HFFc6 (cell line): ENCODE measurements at places on chromosomes 16 and 17.
A peak's percentile ranks its signal among the peaks of the same experiment; 100 is the strongest.

DNA sequence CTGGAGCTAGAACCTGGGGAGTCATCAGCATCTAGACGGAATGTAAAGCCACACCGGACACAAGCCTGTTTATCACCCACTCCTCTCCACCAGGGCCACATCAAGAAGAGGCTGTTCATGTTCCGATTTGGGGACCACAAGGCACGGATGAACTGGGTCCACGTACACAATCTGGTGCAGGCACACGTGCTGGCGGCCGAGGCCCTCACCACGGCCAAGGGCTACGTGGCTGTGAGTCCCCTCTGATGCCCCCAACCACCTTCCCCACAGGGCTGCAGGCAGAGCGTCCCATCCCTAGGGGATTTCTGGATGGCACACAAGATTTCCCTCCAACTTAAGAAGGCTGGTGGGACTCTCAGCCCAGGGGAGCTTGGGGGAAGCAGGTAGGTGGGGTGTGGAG, 19.1 kb downstream of the SDR42E2 start:
- DNase-seq = no peak

DNA sequence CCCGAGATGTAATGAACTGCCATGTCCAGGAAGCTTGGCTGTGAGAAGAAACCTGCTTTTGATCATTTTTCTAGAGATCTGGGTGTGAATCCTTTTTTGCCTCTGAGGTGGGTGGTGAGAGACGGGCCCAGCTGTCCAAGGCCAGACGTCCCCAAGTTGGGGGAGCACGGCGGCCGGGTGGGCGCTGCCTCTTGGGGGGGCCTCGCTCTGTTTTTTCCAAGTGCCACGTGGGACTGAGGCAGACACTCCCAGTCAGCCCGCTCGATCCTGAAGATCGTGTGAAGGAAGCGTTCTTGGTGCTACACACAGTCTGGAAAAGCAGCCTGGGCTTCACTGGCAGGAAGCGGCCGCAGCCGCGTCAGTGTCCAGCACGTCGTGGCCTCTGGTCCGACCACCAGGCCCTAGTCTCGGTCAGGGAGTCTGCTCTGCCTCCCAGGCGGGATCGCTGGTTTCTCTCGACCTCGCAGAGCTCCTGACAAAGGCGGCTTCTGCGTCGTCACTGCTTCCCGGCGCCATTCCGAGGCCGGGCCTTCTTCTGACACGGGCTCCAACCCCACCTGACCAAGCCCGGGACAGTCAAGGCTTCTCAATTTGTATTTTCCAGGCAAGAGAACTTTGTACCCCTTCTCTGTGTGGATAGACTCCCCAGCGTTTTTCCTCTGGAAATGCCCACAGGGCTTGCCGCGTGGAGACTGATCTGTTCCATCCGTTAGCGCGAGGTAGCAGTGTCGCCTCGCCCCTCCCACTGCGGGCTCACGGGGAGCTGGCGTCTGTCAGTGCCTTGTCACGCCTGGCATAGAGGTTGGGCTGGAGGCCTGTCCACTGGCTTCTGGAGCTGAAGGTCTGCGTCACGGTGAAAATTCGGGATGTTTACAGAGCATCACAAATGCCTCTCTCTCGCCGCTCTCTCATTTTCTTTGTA, 12.4 kb downstream of the PRSS27 start:
- no peak for DNase-seq

- DNase-seq = no peak
Observed at GRCh38 chr16:1281517-1281916, 25.6 kb downstream of the TPSD1 start.

GRCh38 chr17:45042346-45043120, 8.9 kb downstream of the DCAKD start:
- no peak for DNase-seq

- DNase-seq = no peak
Observed at GRCh38 chr17:36929851-36930582, 7.3 kb upstream of the LHX1 start.

- DNase-seq = no peak
Observed at GRCh38 chr16:625117-625976, 5.4 kb upstream of the WFIKKN1 start.

GRCh38 chr17:59762049-59762823, 54.8 kb downstream of the VMP1 start:
- peak; percentile 62 for DNase-seq

DNA sequence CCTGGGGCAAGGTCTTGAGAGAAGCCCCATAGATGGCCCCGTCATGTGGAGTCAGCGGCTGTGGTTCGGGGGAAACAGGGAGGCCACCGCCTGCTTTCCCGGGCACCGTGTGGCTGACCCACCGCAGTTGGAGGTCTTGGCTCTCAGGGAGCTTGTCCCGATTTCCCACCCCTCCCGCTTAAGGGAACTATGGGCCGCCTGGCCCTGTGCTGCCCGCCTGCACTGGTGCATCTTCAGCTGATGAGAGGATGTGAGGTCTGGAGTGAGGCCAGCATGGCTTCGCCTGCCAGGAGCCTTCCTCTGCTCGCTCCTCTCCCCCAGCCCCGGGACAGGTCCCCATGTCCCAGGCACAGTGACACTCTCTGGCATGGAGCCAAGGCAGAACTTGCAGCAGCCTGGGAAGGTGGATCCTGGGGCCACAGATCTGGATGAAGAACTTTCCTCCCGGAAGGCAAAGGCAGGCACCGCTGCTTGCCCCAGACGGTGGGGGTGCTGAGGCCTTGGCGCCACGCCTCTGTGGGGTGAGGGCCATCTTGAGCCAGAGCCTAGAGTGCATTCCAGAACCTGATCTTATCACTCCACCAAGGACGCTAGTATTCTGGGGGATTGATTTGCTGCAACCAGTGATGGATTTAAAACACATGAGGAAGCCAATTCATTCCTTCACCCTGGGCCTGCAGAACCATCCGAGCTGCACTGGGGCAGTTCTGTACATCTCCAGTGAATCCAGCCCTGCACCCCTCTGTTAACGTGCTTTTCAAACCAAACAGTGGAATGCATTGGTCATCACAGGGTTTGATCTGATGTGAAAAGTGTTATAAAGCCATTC, 178.6 kb upstream of the TNRC6C start:
- DNase-seq = peak; percentile 18

DNA sequence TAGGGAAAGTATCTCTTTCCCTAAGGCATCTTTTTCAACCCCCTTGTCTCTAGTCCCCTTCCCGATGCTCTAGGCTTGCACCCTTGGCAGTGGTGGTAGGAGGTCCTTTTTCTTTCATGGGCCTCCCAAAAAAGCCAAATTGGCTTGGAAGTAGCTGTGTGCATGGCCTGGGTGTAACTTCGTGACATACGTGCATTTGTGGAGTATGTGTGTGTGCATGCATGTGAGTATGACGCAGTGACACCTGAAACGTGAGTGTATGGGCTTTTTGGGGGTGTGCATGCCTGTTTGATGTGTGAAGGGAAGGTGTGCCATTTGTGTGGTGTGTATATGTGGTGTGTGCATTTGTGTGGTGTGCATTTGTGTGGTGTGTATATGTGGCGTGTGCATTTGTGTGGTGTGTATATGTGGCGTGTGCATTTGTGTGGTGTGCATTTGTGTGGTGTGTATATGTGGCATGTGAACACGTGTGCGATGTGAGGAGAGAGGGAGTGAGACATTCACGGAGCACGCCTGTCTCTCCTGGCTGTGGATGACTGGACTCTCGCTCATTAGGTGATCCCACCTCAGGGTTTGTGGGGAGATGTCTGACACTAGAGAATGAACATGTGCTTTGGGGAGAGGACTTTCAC, 15.7 kb downstream of the IGFBP4 start:
- DNase-seq = no peak

GRCh38 chr17:31136319-31136718, 41.5 kb downstream of the NF1 start:
- no peak for DNase-seq

- DNase-seq = no peak
Observed at GRCh38 chr17:80471922-80472321, 4.5 kb downstream of the NPTX1 start.

GRCh38 chr16:66603537-66604375, 748 bp upstream of the CMTM3 start:
- DNase-seq = peak; percentile 28

DNA sequence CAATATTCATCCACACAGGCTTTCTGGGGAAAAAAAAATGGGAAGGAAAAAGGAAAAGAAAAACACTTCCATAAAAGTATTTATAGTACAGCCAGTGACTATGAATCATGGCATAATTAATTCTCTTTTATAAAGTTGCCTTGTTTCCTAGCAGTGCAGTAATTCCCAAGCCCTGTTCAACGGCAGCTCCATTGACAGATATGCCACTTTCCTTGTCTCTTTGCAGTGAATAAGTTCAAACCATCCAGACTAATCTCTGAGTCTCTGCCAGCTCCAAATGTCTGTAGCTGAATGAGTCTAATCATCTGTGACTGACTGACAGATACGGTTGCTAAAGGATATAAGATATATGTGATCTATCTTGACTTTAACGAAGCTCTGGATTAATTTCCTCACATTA, 52.9 kb upstream of the KCNJ16 start:
- DNase-seq = peak; percentile 1

GRCh38 chr16:82105107-82105506, 64.9 kb downstream of the MPHOSPH6 start:
- no peak for DNase-seq

GRCh38 chr16:88030498-88030897, 79.3 kb downstream of the BANP start:
- no peak for DNase-seq

GRCh38 chr17:31486351-31487062, 95.0 kb downstream of the RAB11FIP4 start:
- no peak for DNase-seq

DNA sequence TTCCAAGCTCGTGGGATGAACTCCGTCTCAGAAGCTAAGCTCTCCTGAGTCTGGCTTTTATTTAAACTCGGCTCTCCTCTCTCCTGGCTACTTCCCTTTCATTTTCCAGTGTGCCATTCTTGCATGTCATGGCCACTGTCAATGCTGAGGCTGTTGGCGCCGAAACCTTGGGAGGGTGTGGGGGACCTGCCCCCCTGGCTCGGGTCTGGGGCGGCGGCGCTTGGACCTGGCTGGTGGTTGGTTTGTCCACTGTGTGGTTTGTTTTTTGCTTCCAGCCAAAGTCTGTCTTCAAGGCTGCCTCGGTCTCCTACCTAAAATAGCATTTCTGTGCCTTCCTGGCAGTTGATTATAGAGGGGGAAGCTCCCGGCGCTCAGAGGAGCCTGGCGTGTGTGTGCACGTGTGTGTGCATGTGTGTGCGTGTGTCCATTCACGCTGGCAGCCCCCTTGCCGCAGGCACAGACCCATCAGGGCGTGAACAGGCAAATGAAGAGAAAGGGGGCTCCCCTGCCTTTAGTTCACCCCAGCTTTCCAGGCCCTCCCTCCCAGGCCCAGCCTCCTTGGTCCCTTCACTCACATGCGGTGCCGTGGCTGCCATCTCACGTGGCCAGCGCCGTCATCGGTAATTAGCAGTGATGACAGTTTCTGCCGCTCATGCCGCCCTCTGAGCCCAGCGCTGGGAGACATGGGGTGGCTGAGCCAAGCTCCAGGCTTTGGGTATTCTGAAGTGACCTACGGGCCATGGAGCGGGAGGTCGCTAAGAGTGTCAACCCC, 179.9 kb downstream of the SEC14L1 start:
- peak; percentile 70 for DNase-seq

DNA sequence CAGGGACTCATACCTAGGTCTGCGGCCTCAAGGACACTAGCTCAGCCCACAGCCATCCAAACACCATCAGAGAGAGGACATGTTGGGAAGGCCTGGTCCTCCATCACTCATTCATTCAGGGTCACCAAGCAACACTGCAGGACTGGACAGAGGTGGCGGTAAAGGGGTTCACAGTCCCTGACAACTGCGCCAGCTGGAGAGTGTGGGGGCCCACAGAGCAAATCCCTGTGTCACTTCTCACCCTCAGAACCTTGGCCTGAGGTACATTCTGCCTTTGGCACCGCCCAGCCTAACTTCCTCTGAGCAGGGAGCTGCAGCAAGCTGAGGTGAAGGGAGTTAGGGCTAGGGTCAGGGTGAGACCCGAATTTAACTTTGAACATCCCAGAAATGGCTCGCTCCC, 106.5 kb downstream of the COPRS start:
- DNase-seq = no peak

- no peak for DNase-seq
Observed at GRCh38 chr17:5100832-5101231, 10.8 kb downstream of the ZNF232 start.

DNA sequence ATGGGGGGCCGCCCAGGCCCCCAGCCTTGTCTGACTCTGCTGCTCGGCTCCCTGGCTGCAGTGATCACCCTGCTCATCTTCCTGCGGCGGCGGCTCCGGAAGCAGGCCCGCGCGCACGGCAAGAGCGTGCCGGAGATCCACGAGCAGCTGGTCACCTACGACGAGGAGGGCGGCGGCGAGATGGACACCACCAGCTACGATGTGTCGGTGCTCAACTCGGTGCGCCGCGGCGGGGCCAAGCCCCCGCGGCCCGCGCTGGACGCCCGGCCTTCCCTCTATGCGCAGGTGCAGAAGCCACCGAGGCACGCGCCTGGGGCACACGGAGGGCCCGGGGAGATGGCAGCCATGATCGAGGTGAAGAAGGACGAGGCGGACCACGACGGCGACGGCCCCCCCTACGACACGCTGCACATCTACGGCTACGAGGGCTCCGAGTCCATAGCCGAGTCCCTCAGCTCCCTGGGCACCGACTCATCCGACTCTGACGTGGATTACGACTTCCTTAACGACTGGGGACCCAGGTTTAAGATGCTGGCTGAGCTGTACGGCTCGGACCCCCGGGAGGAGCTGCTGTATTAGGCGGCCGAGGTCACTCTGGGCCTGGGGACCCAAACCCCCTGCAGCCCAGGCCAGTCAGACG, 24.4 kb upstream of the BEAN1 start:
- DNase-seq = no peak

- DNase-seq = peak; percentile 4
Observed at GRCh38 chr16:73616166-73616753, 568.3 kb upstream of the ZFHX3 start.

GRCh38 chr17:57253362-57254065, 2.8 kb upstream of the MSI2 start:
- no peak for DNase-seq

DNA sequence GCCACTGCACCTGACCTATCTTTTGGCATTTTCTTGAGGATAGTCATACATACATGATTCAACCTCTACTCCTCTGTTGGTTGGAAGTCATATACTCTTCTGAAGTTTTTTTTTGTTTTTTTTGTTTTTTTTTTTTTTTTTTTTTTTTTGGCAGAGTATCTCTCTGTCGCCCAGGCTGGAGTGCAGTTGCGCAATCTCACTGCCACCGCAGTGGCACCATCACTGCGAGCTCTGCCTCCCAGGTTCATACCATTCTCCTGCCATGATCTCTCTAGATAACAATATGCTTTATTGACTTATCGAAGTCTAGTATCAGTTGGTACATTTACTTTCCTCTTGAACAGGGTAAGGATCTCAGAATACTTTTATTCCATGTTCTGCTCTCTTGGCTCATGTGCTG, 224.2 kb upstream of the WSCD1 start:
- DNase-seq = no peak

- DNase-seq = no peak
Observed at GRCh38 chr17:2207815-2208515, 95.6 kb downstream of the SMG6 start.

GRCh38 chr16:79006765-79007164, 593.8 kb downstream of the MAF start:
- DNase-seq = no peak

- DNase-seq = peak; percentile 71
Observed at GRCh38 chr16:15427648-15428239, 6.6 kb upstream of the BMERB1 start.
